Esophagus mucosa (tissue), 1 donor: ENCODE measurements at places on chromosomes 2 and 18. TPM values are rescaled to one million over a fixed set of nuclear protein-coding genes. Genes with fewer than 3 reads are reported as not detected.

Gene PLEK
- 1.00 TPM for total RNA-seq

Gene PPP1R1C
- 1.8 TPM for total RNA-seq

Gene ICOS
- not detected for total RNA-seq

Gene LCLAT1
- total RNA-seq = 11.6 TPM

Gene RAD51AP2
- 0.16 TPM for total RNA-seq

DNA sequence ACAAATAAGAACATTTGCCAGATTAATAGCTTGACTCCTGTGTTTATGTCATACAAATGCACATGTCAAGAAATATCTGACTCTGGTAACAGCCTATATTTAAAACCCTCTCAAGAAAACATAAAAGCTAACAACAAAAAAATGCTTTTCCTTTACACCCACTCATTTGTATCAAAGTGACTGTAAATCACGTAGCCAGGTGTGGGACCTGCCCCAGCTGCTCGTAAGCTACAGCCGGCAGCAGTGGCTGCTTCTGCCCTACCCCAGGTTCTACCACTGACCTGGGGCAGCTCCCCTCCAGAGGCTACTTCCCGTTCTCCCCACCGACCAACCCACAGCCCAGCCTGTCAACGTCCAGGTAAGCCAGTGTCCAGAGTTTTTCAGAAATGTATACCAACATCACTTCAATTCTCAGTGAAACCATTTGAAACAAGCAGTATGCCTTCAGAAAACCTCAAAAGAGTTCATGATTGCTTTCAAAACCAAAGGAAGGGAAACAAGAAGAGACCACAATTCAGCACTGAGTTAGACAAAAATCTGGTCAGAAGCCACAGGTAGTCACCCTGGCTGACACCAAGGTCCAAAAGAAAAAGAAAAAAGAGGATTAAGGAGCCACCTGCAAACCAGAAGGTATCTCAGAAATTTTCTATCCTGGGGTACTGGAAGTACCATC is 40.4 kb downstream of the KIDINS220 start:
- no peak for ATAC-seq

DNA sequence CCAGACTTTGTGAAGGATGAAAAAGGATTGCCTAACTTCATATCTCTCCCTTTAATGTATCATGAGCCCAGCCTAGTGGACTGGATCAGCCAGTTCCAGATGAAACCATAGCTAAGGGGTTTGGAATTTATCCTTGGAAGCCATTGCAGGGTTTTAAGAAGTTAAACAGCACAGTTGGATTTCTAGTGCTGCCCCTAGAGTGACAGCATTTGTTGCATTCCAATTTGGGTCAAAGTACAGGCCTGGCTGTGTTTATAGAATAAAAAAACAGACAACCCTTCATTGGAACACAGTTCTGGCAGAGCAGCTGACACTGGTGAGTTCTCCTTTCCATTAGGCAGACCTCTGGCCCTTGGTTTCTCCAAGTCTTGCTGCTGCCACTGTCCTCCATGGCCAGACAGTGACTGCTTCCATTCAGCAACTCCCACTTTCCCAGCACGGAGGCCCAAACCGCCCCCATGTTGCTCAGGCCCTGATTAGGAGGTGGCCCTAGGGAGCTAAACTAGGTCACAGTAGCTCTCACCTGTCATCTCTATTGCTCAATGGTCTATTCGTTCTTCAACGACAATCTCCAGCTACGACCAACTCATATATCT is 8.0 kb downstream of the GPR39 start:
- ATAC-seq = peak; percentile 35

GRCh38 chr2:53475321-53475720 is 292.3 kb upstream of the CHAC2 start:
- ATAC-seq = peak; percentile 34

- no peak for ATAC-seq
Measured at GRCh38 chr18:13585379-13586153, 140.8 kb downstream of the FAM210A start.

DNA sequence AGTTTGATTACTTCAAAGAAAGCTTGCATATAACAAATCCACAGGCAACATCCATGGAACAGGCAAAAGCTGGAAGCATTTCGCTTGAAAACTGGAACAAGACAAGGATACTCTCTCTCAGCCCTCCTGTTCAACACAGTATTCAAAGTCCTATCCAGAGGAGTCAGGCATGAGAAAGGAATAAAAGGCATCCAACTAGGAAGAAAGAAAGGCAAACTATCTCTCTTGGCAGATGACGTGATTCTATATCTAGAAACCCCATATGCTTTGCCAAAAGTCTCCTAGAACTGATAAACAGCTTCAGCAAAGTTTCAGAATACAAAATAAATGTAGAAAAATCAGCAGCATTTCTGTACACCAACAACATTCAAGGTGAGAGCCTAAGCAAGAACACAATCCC is 34.1 kb upstream of the MC4R start:
- no peak for ATAC-seq

GRCh38 chr2:17911491-17912260 is 33.2 kb downstream of the KCNS3 start:
- ATAC-seq = no peak

DNA sequence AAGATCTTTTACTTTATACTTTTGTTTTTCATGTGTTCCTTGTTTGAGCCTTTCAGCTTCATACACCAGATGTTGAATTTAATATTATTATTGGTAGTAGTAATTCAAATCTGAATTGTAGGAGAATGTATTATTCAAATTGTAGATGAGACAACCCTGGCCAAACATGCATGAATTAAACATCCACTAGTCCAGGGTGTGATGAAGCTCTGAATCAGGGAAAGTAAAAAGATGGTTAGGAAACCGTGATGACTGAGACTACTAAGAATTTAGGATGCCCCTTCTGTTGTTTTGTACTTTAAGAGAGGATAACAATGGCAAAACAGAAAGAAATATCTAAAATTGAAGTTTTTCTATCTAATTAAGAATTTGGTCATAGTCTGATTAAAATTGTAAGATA is 227.8 kb upstream of the CDH2 start:
- no peak for ATAC-seq

DNA sequence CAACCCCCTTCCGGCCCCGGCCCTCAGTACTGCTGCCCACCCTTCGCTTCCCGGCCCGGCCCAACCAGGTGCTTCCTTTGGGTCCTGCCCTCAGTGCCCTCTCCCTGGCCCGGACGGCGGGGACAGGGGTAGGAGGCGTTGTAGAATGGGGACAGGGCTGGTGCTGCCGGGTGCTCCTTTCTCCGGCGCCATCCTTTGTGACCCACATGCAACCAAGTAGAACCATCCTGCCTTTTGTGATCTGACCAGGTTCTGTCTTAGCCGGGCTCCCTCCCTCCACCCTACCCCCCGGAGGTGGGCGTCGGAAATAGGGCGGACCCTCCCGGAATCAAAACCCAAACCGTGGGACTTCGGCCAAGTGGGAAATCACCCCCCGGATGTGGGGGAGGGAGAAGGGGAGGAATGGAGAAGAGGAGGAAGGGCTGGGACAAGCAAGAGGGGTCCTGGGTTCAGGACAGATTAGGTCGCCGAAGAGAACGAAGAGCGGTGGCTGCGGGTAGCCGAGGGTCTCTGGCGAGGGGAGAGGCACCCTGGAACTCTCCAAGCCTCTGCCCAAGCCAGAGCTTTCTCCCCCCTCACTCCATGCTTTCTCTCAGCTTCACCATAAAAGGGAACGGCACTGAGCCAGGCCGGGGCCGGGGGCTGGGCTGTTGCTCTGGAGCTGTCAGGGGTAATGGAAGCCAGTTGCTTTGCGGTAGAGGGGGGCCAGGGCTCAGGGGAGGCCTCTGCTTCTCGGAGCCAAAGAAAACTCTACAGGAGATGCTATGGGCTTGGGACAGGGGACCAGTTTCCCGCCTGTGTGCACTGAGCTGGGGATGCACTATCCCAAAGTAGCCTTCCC is 756 bp upstream of the OST4 start:
- no peak for ATAC-seq

DNA sequence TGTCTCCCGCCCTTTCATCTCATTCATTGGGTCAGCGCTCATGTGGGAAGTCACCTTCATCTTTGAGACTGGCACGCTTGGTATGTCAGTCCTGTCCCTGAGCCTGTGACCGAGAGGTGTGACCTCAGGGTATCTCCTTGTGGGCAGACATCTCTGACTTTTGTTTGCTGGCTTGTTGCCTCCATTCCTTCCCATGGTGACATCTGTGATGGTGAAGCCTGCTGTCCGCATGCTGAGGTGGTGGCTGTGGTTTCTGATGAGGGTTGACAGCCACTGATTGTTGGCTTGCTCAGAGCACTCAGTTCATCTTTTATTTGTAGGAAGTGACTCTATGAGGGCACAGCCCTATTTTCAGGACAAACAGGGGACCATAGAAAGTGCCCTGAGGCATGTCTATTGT is 139.2 kb downstream of the SLC4A3 start:
- no peak for ATAC-seq

DNA sequence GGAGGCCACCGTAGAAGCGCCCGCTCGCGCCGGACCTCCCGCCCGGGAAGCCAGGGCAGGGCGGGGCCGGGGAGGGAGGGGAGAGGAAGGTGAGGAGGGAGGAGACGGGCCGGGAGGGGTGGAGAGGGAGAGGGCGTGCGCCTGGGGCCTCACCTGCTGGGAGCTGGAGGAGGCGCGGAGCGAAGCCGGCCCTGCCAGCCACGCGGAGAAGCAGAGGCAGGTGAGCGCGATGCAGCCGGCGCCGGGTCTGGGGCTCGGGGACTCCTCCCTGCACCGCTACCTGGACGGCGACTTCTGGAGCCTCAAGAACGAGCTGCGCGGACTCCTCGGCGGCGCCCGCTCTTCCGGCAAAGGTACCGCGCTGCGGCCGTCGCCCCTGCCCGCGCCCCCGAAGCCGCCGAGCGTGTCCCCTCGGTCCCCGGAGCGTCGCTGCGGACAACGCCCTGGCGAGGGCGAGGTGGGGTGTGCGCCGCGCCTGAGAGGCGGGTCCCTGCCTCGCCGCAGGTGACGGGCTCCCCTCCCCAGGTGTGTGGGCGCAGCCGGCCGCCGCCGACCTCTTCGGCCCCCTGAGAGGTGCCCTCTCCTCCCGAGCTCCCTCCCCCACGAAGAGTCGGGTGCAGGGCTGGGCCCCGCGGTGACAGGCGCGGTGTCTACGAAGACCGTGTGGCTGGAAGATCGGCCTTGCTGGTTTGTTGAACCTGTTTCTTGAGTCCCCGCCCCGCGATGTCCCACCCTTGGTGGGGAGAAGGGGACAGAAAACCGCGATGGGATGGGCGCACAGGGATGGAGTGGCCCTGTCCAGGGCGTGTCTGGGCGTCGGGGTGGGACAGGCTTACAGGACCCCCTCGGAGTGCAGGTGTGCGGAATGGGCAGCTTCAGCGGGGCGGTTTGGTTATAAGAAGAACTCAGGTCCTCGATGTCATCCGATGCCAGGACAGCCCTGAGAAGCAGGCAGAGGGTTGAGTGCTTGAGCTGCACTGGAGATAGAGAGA is at the start of gene ACOXL:
ACOXL (plus strand) TSS at position 152 of the 992 bp plus-strand sequence. CDS start 35,817 bp downstream, outside the sequence.
- peak; percentile 72 for ATAC-seq

DNA sequence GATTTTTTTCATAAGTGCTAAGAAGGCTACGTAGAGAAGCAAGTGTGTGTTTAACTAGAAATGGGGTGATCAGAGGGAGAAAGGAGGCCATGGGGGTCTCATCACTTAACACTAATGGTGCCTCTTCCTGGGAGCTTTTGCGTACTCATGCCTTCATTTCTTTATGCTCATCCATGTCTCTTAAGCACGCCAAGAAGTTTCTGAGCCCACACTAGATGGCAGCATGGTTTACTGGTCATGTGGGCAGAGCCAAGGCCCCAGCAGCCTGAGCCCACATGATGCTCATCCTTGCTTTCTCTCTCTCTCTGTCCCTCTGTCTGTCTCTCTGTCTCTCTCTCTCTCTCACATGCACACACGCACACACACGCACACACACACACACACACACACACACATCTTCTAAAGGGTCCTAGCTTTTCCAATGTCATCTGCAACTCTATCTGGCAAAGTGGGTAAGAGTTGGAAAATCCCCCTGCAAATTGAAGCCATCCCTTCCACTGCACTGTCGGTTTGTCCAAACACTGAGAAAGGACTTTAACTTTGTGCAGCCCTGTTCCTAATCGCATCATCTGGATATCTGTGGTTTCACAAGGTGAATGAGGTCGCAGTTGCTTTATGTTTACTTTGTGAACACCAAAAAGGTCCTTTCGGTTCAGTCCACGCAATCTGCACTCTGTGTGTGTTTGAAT is 137.1 kb upstream of the CCDC68 start:
- ATAC-seq = peak; percentile 52

GRCh38 chr2:20355131-20355530 is 4.5 kb upstream of the PUM2 start:
- no peak for ATAC-seq

- no peak for ATAC-seq
Measured at GRCh38 chr2:102749938-102750337, 11.9 kb upstream of the TMEM182 start.

GRCh38 chr2:69741229-69741574 is 732 bp upstream of the ANXA4 start:
- ATAC-seq = peak; percentile 29

- ATAC-seq = no peak
Measured at GRCh38 chr2:144256996-144257707, 262.8 kb downstream of the ZEB2 start.

DNA sequence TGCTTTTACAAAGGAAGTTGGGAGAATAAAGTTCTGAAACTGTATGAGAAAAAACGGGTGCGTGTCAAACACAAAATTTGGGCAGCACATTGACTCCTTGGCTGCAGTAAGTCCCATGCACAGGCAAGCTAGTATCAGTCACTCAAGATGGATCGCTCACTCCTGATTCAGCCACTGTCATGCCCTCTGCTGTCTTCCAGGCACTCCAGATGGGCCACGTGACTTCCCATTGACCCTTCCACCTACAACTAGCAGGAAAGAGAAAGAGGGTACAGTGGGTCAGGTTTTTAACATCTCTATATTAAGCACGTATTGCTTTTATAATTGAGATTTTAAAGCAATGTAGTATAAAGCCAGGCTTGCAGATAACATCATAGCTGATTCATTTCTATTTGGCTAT is 8.6 kb downstream of the ARHGEF33 start:
- ATAC-seq = no peak

DNA sequence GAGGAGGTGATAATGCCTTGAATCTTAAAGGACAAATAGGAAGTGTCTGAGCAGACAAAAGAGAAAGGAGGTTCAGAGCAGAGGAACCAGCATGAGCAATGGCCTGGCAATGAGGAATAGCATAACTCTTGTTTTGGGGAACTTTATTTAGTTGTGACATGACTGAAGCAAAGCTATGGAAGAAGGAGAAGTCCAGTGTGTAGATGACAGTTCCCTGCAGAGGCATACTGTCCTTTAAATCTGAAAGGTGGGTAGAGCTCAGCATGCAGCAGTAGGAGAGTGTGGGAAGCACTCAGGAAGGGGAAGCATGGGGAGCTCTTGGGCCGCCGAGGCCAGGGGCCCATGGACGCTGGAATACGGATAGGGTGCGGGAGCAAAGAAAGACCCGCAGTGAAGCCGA is 173.8 kb downstream of the SEPTIN10 start:
- no peak for ATAC-seq
